ENCODE measurements at places on chromosomes 3 and 15.
A peak's percentile ranks its signal among the peaks of the same experiment; 100 is the strongest.

DNA sequence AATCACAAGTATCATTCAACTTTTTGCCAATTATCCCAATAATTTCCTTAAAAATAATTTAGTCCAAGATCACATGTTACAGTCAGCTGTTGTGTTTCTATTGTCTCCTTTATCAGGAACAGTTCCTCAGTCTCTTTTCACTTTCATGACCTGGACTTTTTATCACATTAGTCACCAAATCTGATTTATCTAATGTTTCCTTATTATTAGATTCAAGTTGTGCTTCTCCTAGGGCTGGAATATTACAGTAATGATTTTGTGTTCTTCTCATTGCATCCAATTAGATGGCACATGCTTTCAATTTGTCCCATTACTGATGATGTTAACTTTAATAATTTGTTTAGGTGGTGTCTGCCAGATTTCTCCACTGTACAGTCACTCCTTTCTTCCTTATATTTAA lies 66.3 kb upstream of the DCBLD2 start:
- no peak overlapping the region for H3K27ac ChIP-seq
- H3K27me3 ChIP-seq = no peaks in the 10 kb centered on the region
- no peak overlapping the region for H3K4me3 ChIP-seq
- H3K4me1 ChIP-seq = no peaks in the 10 kb centered on the region

GRCh38 chr3:40989141-40990061 lies 209.9 kb upstream of the CTNNB1 start:
- DNase-seq = no peak
- H3K4me1 ChIP-seq = no peaks in the 10 kb centered on the region
- H3K27me3 ChIP-seq = no peaks in the 10 kb centered on the region
- no peaks in the 10 kb centered on the region for H3K36me3 ChIP-seq
- H3K27ac ChIP-seq = no peak overlapping the region

DNA sequence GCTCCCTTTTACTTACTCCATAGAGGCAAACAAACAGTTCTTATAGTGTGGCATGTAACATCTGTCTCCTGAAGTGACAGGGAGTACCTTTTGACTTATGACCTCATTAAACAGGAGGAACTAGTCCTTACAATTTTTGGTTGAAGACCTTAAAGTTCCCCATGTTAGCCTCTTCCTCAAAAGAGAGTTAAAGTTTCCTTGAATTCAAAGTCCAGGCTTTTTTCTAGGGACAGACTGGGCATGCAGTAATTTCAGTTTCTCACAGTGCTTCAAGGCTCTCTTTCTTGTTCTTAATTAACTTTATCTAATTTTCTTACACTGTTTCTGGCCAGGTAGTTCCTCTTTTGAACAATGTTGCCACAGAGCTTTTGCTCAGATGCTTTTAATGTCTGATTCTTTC lies 12.1 kb downstream of the GOLM2 start:
- H3K36me3 ChIP-seq = no peaks in the 10 kb centered on the region
- DNase-seq = no peak
- H3K4me3 ChIP-seq = no peak overlapping the region
- H3K4me1 ChIP-seq = peaks cover 28% of the 10 kb centered on the region
- no peak overlapping the region for H3K27ac ChIP-seq

DNA sequence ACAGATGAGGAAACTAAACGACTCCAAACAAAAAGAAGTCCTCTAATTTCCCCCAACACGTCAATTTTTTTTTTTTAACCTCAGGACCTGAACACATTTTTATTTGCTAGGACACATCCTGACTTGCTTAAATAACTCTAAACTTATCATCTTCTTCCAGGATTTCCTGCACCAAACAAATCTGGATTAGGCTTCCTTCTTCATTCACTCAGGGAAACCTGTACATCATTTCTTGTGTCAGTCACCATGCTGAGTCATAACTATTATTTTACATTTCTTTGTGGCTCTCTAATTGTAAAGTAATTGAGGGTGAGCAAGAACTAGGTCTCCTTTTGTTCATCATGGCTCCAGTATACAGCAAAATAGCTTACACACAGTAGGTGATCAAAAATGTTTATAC lies 433.4 kb upstream of the GBE1 start:
- H3K4me1 ChIP-seq = no peaks in the 10 kb centered on the region
- DNase-seq = no peak
- no peaks in the 10 kb centered on the region for H3K36me3 ChIP-seq
- H3K4me3 ChIP-seq = no peak overlapping the region
- no peaks in the 10 kb centered on the region for H3K27me3 ChIP-seq

GRCh38 chr15:87225436-87225835 lies 1031.1 kb downstream of the NTRK3 start:
- H3K4me3 ChIP-seq = no peak overlapping the region
- no peak overlapping the region for H3K27ac ChIP-seq
- no peaks in the 10 kb centered on the region for H3K4me1 ChIP-seq
- no peaks in the 10 kb centered on the region for H3K36me3 ChIP-seq
- no peak for DNase-seq

GRCh38 chr3:23553353-23553752 lies 252.4 kb upstream of the UBE2E1 start:
- no peaks in the 10 kb centered on the region for H3K36me3 ChIP-seq
- no peak overlapping the region for H3K4me3 ChIP-seq
- DNase-seq = no peak
- H3K4me1 ChIP-seq = no peaks in the 10 kb centered on the region
- H3K27me3 ChIP-seq = no peaks in the 10 kb centered on the region
- no peak overlapping the region for H3K27ac ChIP-seq

GRCh38 chr3:121735047-121735696 lies 14.4 kb downstream of the GOLGB1 start:
- peaks cover 5% of the 10 kb centered on the region for H3K36me3 ChIP-seq
- H3K27me3 ChIP-seq = no peaks in the 10 kb centered on the region
- H3K4me1 ChIP-seq = peaks cover 11% of the 10 kb centered on the region
- no peak overlapping the region for H3K27ac ChIP-seq

DNA sequence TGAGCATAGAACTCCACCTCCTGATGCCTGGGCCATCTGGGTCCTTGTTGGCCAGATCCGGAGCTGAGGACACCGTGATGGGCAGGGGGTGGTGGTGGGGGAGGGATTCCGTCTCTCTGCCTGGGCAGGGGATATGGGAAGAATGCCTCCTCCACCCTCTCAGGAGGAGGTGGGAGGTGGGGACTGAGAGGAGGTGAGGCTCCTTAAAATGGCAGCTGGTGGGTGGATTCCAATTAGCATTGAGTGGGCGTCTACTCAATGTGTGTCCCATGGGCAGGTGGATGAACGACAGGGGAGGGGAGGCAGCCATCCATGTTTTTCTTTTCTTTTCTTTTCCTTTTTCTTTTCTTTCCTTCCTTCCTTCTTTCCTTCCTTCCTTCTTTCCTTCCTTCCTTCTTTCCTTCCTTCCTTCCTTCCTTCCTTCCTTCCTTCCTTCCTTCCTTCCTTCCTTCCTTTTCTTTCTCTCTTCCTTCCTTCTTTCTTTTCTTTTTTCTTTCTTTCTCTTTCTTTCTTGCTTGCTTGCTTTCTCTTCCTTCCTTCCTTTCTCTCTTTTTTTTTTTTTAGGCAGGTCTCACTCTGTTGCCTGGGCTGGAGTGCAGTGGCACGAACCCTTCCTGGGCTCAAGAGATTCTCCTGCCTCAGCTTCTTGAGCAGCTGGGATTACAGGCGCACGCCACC lies 5.0 kb downstream of the SLC28A1 start:
- no peak for DNase-seq
- H3K27me3 ChIP-seq = no peaks in the 10 kb centered on the region
- no peak overlapping the region for H3K27ac ChIP-seq
- H3K4me3 ChIP-seq = no peak overlapping the region
- no peaks in the 10 kb centered on the region for H3K36me3 ChIP-seq

DNA sequence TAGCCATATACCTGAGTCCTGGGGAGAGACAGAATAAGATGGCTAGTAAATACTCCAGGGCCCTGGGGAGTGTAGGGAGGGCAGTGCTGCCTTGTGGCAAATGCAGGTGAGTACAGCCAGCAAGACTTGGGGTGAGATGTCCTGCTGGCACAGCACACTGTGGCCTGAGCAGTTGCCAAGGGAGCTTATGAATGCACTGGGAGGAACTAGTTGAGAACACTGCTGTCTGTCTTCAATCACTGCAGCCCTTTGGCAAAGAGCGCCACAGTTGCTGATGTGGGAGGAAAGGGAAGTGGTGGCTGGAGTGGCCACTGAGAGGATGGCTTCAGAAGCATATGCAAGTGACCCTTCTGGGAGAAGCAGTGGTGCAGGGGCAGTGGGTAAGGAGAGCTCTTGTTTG lies 264.6 kb downstream of the RORA start:
- no peak overlapping the region for H3K27ac ChIP-seq
- H3K4me3 ChIP-seq = no peak overlapping the region
- H3K27me3 ChIP-seq = no peaks in the 10 kb centered on the region
- H3K4me1 ChIP-seq = peaks cover 11% of the 10 kb centered on the region
- no peak for DNase-seq
- H3K36me3 ChIP-seq = no peaks in the 10 kb centered on the region

GRCh38 chr15:42695527-42696071 lies 41.3 kb downstream of the CDAN1 start:
- H3K27ac ChIP-seq = no peak overlapping the region
- no peak overlapping the region for H3K4me3 ChIP-seq
- no peaks in the 10 kb centered on the region for H3K4me1 ChIP-seq

- DNase-seq = no peak
- peaks cover 100% of the 10 kb centered on the region for H3K36me3 ChIP-seq
- no peaks in the 10 kb centered on the region for H3K27me3 ChIP-seq
- peaks cover 16% of the 10 kb centered on the region for H3K4me1 ChIP-seq
- no peak overlapping the region for H3K4me3 ChIP-seq
Measured at GRCh38 chr3:187728940-187729583, 16.2 kb downstream of the BCL6 start.

GRCh38 chr3:130811557-130811956 lies 64.9 kb upstream of the PIK3R4 start:
- H3K27ac ChIP-seq = no peak overlapping the region
- H3K27me3 ChIP-seq = no peaks in the 10 kb centered on the region

GRCh38 chr3:32488474-32489008 lies 14.1 kb downstream of the CMTM6 start:
- peaks cover 14% of the 10 kb centered on the region for H3K36me3 ChIP-seq
- DNase-seq = no peak
- H3K27ac ChIP-seq = no peak overlapping the region
- no peak overlapping the region for H3K4me3 ChIP-seq
- no peaks in the 10 kb centered on the region for H3K27me3 ChIP-seq
- peaks cover 12% of the 10 kb centered on the region for H3K4me1 ChIP-seq

- DNase-seq = no peak
- no peaks in the 10 kb centered on the region for H3K36me3 ChIP-seq
- no peaks in the 10 kb centered on the region for H3K27me3 ChIP-seq
- peak overlapping the region; percentile 78 for H3K4me3 ChIP-seq
Measured at GRCh38 chr3:158732856-158733200, 571 bp upstream of the RARRES1 start.

- no peak for DNase-seq
- H3K27me3 ChIP-seq = no peaks in the 10 kb centered on the region
- no peaks in the 10 kb centered on the region for H3K36me3 ChIP-seq
Measured at GRCh38 chr3:40720863-40721262, 196.1 kb downstream of the ZNF621 start.

GRCh38 chr3:191473661-191474198 lies 12.8 kb downstream of the PYDC2 start:
- H3K4me1 ChIP-seq = no peaks in the 10 kb centered on the region
- DNase-seq = no peak
- H3K36me3 ChIP-seq = no peaks in the 10 kb centered on the region
- H3K4me3 ChIP-seq = no peak overlapping the region
- no peaks in the 10 kb centered on the region for H3K27me3 ChIP-seq

- H3K27me3 ChIP-seq = no peaks in the 10 kb centered on the region
- no peak for DNase-seq
- no peak overlapping the region for H3K4me3 ChIP-seq
- no peak overlapping the region for H3K27ac ChIP-seq
- H3K36me3 ChIP-seq = peaks cover 41% of the 10 kb centered on the region
Measured at GRCh38 chr3:171672538-171672937, 137.7 kb downstream of the PLD1 start.

DNA sequence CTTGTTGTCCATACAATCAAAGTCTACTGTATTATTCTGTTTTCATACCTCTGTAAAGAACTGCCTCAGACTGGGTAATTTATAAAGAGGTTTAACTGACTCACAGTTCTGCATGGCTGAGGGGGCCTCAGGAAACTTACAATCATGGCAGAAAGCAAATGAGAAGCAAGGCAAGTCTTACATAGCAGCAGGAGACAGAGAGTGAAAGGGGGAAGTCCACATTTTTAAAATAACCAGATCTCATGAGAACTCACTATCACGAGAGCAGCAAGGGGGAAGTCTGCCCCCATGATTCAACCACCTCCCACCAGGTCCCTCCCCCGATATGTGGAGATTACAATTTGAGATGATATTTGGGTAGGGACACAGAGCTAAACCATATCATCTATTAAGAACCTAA lies 724.6 kb upstream of the CBLB start:
- peaks cover 15% of the 10 kb centered on the region for H3K4me1 ChIP-seq
- no peak overlapping the region for H3K4me3 ChIP-seq
- no peak overlapping the region for H3K27ac ChIP-seq

- H3K27ac ChIP-seq = no peak overlapping the region
- peaks cover 16% of the 10 kb centered on the region for H3K36me3 ChIP-seq
- H3K4me1 ChIP-seq = peaks cover 3% of the 10 kb centered on the region
- DNase-seq = no peak
Measured at GRCh38 chr15:49309889-49310288, 113.2 kb upstream of the FGF7 start.

- no peak overlapping the region for H3K4me3 ChIP-seq
- H3K4me1 ChIP-seq = peaks cover 13% of the 10 kb centered on the region
- no peak for DNase-seq
- peak overlapping the region; percentile 48 for H3K27ac ChIP-seq
Measured at GRCh38 chr3:45064512-45065372, 38.6 kb downstream of the CLEC3B start.

GRCh38 chr3:69094467-69095205 lies 9.9 kb downstream of the ARL6IP5 start:
- no peak overlapping the region for H3K4me3 ChIP-seq
- no peak for DNase-seq
- H3K27ac ChIP-seq = peak overlapping the region; percentile 77
- H3K36me3 ChIP-seq = no peaks in the 10 kb centered on the region
- peaks cover 75% of the 10 kb centered on the region for H3K4me1 ChIP-seq

- H3K4me1 ChIP-seq = peaks cover 17% of the 10 kb centered on the region
- H3K36me3 ChIP-seq = no peaks in the 10 kb centered on the region
- no peak overlapping the region for H3K27ac ChIP-seq
- H3K4me3 ChIP-seq = no peak overlapping the region
- H3K27me3 ChIP-seq = peaks cover 37% of the 10 kb centered on the region
Measured at GRCh38 chr15:68429691-68430470, 2.1 kb downstream of the ITGA11 start.

DNA sequence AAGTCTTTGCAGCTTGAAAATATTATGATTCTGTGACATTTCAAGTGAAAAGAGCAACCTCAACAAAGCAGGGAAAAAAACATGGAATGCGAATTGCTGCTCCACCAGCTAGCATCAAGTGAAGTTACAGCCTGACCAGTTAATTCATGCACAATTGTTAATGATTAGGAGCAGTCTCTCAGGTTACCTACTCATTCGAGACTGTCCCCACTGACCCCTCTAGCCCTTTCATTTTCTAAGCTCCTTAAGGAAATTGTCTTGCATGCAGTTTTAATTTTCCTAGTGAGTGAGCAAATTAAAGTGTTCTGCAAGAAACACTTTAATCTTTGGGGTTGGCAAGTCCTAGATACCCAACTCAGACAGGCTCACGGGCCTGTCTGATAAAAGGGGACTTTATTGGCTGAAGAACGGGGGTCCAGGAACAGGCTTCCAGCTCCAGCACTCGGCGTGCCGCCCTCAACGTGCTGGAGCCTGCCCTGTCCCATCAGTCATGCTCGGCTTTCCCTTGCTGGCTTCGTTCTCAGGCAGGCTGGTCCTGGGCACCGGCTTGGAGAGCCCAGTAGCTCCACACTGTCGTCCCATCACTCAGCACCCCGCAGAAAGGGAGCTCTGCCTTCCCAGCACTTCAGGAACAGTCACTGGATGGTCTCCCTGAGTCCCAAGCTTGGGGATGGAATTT lies 18.3 kb downstream of the PODXL2 start:
- no peaks in the 10 kb centered on the region for H3K27me3 ChIP-seq
- no peak overlapping the region for H3K4me3 ChIP-seq
